ENCODE measurements at places on chromosomes 5 and 9. TPM values are rescaled to one million over a fixed set of nuclear protein-coding genes. Genes with fewer than 3 reads are reported as not detected.

The SLC6A3 gene
- not detected for total RNA-seq

- DNase-seq, result no peak
Measured at GRCh38 chr9:13755551-13755950, 476.1 kb upstream of the MPDZ start.

The ANKRD31 gene
- 0.14 TPM for total RNA-seq

The MAMDC2 gene
- 6.9 TPM for total RNA-seq

DNA sequence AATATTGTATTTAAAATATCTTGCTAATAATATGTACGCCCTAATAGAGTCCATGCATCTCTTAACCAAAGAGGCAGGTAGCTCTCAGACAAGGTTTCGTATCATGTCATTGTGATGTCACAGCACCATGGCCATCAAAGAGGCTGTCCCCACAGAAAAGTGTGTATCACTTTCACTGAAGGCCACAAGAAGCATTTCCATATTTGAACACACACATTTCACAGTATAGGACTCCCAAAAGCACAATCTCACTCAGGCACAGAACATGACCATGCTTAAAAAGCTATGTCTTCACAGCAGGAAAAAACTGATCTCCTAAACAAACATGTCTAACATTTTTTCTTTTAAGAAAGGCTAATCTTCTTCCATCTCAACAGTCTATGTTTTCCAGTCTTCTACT lies 133.8 kb downstream of the DENND1A start:
- DNase-seq, result no peak

DNA sequence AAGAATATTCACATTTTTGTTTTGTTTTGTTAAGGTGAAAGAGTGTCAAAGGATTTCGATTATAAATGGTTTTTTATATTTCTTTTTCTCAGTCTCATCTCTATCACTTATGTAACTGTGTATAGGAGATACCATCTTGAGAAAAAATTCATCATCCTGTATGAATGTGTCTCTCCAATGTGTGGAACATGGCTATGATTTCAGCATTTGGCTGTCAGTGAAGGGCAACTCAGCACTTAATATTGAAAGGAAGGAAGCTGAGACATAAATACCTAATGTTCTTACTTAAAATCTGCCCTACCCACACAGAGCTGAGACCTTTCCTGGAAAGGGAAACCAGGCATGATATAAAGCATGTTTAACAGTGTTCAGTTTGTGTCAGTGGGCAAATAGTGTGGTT lies 474.2 kb upstream of the RIOK2 start:
- no peak for DNase-seq

GRCh38 chr5:133930061-133930812 lies 38.2 kb downstream of the C5orf15 start:
- no peak for DNase-seq

The GPR151 gene
- total RNA-seq, result not detected

The SGCD gene
- total RNA-seq, result 2.0 TPM

The SPACA9 gene
- total RNA-seq, result 6.9 TPM

The SYK gene
- total RNA-seq, result 43.4 TPM

The HAND1 gene
- 47.3 TPM for total RNA-seq

The PKD2L2 gene
- not detected for total RNA-seq

- peak; percentile 38 for DNase-seq
Measured at GRCh38 chr5:127820910-127821553, 117.8 kb downstream of the CCDC192 start.

DNA sequence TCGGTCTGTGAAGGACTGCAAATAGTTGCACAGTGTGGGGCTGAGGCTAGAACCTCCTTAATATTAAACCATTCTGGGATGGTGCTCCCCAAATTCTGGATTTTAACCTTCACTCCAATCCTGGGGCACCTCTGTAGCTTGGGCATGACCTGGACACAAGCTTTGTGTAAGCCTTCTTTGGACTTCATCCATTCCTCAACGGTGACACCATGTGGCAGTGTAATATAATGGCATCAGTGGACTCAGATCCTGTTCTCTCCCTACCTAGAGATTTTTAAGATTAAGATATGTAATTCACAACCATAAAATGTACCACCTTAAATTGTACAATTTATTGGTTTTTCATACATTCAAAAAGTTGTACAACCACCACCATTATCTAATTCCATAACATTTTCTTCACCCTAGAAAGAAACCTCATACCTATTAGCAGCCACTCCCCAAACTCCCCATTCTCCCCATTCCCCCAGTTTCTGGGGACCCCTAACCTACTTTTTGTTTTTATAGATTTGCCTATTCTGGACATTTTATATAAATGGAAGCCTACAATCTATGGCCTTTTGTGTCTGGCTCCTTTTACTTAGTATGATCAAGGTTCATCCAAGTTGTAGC lies 4.8 kb upstream of the PLGRKT start:
- no peak for DNase-seq

The ANKRD33B gene
- 1.7 TPM for total RNA-seq

DNA sequence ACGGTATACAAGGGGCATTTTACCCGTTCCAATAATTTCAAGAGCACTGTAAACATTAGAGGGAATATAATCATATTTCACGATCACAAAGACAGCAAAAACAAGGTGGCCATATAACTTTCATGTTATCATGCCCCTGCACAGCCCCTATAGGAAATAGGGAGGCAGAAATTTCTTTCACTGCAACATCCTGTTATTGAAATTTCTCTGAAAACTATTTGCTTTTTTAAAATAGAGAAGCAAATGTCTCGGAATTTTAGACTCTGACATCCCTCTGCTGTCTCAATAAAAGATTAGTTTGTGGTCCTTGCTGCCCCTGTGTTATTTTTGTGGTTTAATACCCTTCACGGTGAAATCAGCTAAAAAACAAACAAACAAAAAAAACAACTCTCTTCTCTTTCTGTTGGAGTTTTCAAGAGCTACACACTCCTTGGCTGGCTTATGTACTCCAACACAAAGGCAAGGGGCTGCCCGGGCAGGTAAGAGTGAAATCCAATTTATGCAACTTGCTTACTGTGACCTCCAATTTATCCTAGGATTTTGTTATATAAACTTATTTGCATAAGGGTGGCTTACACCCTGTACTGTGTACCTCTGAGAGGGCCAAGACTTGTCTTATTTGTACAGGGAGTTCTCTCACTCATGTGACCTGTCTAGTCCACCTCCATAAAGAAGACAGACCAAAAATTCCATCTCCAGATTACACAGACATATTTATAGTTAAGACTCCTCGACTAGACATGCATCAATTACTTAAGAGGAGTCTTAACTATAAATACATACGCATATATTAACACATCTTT lies 223.6 kb downstream of the MLLT3 start:
- no peak for DNase-seq

GRCh38 chr5:157819502-157820115 lies 39.3 kb downstream of the CLINT1 start:
- DNase-seq, result no peak

DNA sequence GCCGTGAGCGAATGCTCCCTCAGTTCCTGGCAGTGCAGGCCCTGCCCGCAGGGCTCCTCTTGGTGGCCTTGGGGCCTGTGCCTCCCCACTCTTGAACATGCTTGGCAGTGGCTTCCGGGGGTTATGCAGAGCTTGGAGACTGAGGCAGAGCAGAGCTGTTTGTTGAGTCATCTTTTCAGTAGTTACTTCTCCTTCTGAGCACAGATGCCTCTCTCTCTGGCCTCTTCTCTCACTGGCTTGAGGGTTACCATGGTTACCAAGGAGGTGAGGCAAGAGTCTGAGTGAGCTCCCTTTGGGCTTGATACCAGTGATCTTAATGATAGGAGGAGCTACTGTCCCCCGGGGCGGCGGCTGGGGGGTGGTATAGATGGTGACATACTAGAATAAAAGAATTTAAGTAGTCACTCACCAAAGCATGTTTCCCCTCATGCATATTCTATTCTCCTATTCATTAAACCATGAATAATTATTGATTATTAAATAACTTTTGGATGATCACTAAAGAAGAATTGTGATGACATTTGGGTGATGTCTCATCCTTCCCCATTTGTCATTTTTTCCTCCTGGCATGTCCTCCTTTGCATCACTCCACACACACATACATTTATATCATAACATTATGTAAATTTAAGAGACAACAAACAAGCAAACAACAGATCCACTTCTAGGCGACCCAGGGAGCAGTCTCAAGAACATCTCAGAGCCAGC lies 111.1 kb downstream of the ARHGAP26 start:
- DNase-seq, result no peak

DNA sequence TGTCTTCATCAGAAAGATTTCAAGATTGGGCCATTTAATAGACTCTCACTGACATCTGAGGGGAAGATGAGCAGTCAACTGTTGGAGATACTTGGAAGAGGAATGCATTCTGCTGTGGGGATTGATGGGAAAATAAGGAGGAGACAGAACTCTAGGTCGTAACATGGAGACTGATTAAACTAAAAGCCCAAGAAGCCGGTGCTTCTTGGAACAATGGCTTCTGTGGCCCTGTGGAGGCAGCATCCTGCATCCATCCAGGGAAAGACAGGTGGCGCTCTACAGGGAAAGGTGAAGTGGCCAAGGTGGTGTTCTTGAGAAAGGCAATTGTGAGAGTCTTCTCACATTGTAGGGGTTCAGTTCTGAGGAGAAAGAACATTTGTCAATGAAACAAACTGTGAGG lies 31.3 kb downstream of the ZFAND5 start:
- DNase-seq, result no peak

DNA sequence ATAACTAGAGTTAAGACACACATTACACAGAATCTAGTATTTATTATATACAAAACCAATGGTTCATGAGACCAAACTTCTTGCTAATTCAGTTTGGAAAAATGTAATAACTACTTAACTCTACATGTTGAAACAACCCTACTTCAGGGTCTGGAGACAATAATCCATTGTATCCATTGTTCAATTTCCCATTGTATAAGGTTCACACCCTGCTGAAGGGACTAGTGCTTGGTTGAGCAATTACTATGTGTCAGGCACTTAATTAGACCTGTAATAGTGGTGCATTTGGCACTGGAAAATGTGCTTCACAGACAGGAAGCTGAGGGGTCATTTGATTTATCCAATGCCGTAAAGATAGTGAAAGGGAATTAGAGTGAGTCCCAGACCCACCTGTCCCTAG lies 114.3 kb upstream of the PAPPA start:
- DNase-seq, result no peak

The ARHGEF37 gene
- 35.0 TPM for total RNA-seq

- no peak for DNase-seq
Measured at GRCh38 chr9:77679661-77680368, 31.7 kb upstream of the GNA14 start.

The LCP2 gene
- 13.5 TPM for total RNA-seq

GRCh38 chr5:150449517-150450339 lies at the start of gene RPS14:
Gene RPS14, minus strand, starts transcription at chr5:150449739. Its CDS starts 2,006 bp downstream, at chr5:150447733.
- peak; percentile 96 for DNase-seq

The ANKRD55 gene
- not detected for total RNA-seq

DNA sequence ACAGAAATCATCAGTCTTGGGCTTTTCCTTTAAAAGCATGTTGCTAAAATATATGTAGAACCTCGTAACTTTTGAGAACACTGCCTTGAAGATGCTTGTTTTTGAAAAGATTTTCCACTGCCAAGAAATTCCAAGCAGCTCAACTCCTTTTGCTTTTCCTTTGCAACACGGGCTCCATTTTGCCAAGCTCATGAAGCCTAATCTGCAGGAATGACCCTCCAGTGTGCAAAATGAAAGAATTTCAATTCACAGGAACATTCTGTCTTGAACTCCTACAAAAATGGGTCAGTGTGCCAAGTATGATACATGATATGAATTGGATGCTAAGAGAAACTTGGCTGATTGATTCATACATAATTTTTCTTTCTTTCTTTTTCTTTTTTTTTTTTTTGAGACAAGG lies 35.4 kb upstream of the ERCC6L2 start:
- DNase-seq, result no peak

The CA9 gene
- total RNA-seq, result 0.61 TPM

GRCh38 chr9:133129001-133129795 lies 8.2 kb upstream of the RALGDS start:
- peak; percentile 4 for DNase-seq

- no peak for DNase-seq
Measured at GRCh38 chr9:28206280-28206679, 633.0 kb upstream of the C9orf72 start.

The CER1 gene
- not detected for total RNA-seq

The GZMA gene
- total RNA-seq, result 9.0 TPM

DNA sequence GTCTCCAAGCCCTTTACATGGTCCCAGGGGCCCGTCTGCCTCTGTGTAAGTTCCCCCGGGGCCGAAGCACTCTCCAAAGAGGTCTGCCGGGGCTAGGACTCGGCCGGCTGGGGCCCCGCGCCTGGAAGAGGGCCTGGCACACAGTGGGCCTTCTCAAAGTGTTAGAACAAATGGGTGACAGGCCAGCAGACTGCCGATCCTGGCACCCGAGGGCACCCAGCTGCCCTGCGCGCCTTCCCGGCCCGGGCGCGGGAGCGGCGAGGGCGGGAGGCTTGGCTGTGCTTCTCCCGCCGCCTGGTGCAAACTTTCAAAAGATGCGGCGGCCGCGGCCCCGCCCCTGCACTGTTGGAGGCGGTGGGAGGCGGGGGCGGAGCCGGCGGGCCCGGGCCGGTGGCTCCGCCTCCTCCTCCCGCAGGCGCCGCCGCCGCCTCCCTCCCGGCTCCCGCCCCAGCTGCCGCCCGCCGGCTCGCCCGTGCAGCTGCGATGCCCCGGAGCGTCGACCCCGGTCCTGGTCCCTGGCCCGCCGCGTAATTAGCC lies at the start of gene NEURL1B:
TSS of gene NEURL1B (plus strand) at position 442 of the 537 bp plus-strand sequence. CDS start 144 bp downstream, outside the sequence.
- peak; percentile 90 for DNase-seq

DNA sequence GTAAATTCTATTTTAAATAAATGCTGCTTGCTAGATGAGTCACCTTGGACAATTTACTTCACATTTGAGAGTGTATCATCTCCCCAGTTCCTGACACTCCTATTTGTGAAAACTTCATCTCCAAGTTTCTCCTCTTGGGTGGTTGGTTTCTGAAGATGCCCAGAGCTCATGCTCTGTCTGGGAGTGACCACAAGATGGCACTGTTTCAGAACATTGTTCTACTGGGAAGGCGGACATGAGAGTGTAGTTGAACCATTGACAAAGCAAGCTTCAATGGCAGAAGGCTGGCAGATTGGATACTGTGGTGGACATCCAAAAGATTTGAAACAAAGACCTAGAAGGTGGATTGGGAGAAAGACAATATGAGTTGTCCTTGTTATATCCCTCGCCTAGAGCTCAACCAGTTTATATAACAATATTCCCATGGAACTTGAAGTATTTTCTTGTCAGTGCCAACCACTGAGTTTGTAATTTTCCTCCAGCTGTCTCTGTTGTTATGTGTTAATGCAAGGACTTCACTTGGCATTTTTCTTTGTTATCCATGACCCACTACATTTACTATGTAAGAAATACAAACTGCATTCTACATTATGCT lies 234.3 kb upstream of the ANKH start:
- no peak for DNase-seq

- no peak for DNase-seq
Measured at GRCh38 chr9:136171009-136171800, 33.7 kb downstream of the LHX3 start.

DNA sequence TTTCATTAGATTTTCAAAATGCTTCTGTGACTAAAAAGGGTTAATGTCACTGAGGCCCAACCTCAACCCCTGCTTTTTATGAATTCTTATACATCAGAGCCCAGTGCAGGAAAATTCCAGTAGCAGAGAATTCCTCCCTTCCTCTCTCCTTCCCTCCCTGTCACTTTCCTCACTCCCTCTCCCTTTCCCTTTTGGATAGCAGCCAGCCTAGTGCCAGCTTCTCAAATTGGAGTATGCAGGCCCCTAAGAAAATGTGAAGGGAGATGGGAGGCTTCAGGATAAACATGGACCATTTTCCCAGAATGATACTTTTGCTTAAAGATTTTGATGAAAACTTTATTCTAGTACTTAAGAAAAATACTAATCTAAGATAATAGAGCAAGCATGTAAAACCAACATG lies 507.4 kb downstream of the KDM4C start:
- DNase-seq, result no peak
